NCI-H510A treated with DMSO at 0.1 percent for 48 hours (cell line): ENCODE measurements at places on chromosomes 1 and 21.
A peak's percentile ranks its signal among the peaks of the same experiment; 100 is the strongest.

DNA sequence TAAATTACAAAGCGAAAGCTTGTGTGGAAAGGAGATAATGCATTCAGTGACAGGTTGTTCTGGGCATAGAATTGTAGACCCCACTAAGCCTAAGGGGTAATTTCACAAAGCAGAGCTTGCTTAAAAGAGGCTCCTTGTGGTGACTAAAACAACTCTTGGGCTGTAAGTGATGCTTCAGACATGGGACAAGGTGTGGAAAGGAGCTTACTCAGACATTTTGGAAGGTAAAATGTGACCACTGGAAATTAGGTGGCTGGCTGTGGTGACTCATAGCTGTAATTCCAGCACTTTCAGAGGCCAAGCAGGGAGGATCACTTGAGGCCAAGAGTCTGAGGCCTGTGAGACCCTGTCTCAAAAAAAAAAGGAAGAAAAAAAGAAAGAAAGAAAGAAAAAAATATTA, 51.1 kb upstream of the LRRC8C start:
- DNase-seq: no peak

GRCh38 chr1:116064616-116065015, 46.6 kb upstream of the MAB21L3 start:
- DNase-seq: no peak

GRCh38 chr21:43842742-43843141, 22.3 kb upstream of the AGPAT3 start:
- DNase-seq: no peak

DNA sequence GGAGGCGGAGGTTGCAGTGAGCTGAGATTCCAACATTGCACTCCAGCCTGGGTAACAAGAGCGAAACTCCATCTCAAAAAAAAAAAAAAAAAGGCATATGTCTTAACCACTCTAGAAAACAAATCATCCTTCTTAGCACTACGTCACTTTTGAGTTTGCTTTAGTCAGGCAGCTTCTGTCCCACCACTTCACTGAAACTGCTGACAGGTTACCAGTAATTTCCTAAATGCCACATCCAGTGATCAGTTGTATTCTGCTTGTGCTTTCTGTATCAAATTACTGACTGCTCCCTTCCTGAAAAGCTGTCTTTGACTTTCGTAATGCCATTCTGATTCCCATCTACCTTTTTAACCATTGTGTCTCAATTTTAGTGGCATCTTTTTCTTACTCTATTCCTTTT, 21.7 kb downstream of the RCOR3 start:
- no peak for DNase-seq

- peak; percentile 43 for DNase-seq
Observed at GRCh38 chr1:206911064-206911663, 10.6 kb downstream of the FCMR start.

GRCh38 chr1:220370041-220370700, 97.9 kb upstream of the RAB3GAP2 start:
- peak; percentile 49 for DNase-seq

GRCh38 chr1:91732291-91733107, 153.5 kb downstream of the TGFBR3 start:
- DNase-seq: peak; percentile 59

GRCh38 chr1:229689904-229690303, 63.9 kb downstream of the URB2 start:
- no peak for DNase-seq

- DNase-seq: no peak
Observed at GRCh38 chr1:145983206-145983675, 13.1 kb downstream of the TXNIP start.

GRCh38 chr1:55867304-55867843, 652.2 kb upstream of the USP24 start:
- DNase-seq: no peak

GRCh38 chr1:107141491-107142126, 770 bp downstream of the NTNG1 start:
- no peak for DNase-seq

DNA sequence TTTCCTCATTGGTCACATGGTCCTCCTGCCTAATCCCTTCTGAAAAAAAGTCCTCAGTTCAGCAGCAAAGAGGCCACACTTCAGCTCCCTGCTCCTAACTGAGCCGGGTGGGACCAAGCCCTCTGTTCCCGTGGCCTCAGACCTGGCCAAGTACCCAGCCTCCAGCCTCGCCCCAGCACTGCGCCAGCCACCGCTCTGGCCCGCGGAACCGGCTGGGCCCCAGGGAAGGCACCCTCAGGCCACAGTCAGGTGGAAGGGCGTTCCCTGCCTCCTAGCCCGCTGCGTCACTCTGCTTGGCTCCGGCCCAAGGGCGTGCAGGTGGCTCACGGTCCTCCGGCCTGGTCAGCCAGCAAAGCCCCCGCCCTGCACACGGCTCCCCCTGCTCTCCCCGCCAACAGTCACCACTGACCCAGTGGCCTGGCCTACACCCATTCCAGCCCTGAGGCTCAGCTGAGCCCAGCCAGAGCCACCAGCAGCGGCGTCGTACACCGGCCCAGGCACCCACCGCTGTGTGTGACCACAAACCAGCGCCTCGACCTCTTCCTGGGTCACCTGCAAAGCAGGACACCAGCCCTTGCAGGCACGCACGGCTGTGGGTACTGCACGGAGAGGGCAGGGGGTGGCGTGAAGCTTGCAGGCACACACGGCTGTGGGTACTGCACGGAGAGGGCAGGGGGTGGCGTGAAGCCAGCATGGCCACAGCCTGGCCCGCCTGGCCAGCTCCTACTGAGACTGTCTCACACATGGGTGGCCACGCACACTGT, 19.4 kb downstream of the NADK start:
- peak; percentile 98 for DNase-seq

GRCh38 chr1:228334226-228334935, 72.3 kb downstream of the TRIM11 start:
- DNase-seq: no peak

DNA sequence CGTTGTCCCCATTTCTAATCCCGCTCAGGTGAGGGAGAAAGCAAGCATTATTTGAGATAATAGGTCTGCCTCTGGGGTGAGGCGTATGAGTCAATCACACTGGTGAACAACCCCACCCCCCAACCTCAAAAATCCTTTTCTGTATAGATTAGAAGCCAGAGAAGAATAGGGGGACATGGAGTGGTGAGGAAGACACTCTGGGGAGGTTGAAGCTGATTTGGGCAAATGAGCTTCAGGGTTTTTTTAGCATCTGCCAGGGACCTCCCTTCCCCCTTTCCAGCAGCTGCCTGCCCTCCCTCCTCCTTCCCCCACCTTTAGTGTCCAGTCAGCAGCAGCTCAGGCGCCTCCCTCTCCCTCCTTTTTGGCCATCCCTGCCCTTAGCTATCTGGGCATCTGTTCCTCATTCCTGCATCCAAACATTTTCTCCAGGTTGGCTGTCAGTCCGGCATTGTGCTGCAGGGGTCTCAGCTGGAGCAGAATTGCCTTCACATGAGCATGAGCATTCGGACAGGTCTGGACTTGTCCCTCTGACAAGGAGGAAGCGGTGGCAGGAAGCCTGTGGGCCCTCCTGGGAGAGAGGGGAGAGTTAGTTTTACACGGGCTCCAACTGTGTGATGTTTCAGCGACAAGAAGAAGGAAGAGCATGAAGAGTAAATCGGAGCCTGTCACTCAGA, 30.8 kb upstream of the PTGFRN start:
- peak; percentile 63 for DNase-seq

- no peak for DNase-seq
Observed at GRCh38 chr1:42928859-42929258, 29.8 kb downstream of the SLC2A1 start.

GRCh38 chr1:19153169-19153568, 56.9 kb downstream of the UBR4 start:
- DNase-seq: no peak

DNA sequence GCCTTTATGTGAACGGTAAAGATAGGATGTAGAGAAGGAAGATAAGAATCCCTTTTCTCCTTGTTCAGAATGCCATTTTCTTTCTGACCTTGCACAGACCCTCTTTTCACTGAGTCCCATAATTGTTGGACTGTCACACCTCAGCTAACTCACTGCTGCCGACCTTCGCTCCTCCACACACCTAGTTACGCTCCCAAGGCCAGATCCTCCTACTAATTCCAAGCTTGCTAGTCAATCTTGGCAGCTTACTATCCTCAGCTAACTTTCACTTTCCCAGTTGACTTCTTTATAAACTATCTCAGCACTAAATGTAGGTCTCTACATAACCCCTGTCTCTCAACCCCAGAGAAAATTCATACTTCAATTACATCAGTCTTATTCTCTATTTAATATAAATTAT, 471.8 kb upstream of the PRMT6 start:
- no peak for DNase-seq

GRCh38 chr21:40680311-40680710, 166.6 kb downstream of the DSCAM start:
- DNase-seq: peak; percentile 34

DNA sequence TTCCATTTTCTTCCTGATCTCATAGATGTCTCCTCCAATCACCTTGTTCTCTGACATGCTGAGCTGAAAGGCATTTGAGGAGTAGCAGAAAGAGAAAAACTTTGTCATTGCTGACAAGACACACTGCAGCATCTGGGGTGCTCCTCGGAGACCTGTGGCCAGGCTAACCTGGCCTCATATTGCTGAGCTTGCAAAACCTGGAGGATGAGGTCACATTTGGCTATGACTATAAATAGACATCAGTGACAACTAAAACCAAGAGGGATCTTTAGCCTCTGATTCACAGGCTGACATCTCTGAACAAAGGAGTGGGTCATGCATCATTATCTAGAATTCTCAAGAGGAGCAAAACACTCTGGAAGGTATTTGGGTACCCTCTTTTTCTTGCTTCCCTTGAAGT, 83.7 kb downstream of the PROX1 start:
- DNase-seq: no peak

DNA sequence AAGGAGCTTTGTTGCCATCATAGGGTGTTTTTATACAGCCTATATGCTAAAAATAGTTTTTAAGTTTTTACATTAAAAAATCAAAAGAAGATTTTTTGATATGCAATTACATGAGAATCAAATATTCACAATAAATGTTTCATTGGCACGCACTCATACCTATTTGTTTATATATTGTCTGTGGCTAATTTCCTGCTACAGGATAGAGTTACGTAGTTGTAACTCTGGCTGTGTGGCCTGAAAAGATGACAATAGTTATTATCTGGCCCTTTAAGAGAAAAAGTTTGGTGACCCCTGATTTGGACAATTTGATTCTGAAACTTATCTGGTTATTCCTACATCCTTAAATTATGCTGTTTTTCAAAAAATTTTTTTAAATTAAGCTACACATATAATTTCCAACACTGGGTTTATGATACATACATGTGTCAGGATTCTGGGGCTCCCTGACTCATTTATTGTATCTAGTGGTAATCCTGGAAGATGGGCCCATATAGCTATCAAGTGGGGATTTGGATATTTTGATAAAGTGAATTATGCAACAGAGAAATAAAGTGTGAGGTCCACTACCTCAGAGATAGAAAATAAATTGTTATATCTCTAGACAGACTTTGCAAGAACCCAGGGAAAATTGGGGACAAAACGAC, 370.2 kb upstream of the LYPLAL1 start:
- no peak for DNase-seq

GRCh38 chr1:89632657-89633247, at the start of gene LRRC8C:
Gene LRRC8C (plus strand): TSS chr1:89633120. CDS start chr1:89686474, 53,354 bp downstream.
- peak; percentile 91 for DNase-seq

DNA sequence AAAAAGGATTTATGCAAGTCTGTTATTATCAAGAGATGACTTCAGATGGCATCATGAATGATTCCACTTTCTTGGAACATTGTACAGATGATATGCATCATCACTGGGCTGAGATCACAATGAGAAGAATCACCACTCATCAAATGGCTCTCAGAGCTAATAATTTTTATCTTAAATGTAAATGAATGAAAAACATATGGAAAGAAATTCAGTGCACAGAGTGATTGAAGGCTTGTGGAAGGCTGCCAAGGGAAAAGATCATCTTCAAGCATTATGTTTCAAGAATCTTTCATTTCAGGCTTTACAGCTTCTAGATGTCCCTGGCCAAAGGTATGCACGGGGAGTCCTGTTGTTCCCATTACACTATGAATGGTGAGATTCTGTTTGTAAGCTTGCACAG, 955.7 kb downstream of the TTLL7 start:
- DNase-seq: no peak

- no peak for DNase-seq
Observed at GRCh38 chr1:53518775-53519174, 59.6 kb downstream of the DMRTB1 start.

GRCh38 chr1:109160071-109160840, 46.3 kb downstream of the ELAPOR1 start:
- DNase-seq: no peak

DNA sequence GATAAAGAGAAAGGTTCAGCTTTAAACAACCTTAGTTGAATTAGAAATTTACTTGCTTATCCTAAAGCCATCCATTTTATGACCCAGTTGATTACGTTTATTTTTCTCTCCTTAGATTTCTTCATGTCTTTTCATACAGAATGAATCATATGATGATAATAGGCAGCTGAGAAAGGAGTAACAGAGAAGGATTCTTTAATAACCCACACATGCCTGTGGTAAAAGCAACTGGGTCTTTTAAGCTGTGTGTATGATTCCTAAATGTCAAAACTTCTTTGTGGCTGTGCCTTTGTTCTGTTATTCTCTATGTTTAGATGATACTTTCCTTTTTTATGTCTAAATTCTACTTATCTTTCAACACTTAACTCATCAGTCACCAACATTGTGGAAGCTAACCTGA, 626.5 kb downstream of the NCAM2 start:
- DNase-seq: no peak

- no peak for DNase-seq
Observed at GRCh38 chr1:217369996-217370551, 260.8 kb downstream of the GPATCH2 start.

- DNase-seq: no peak
Observed at GRCh38 chr1:229108598-229109201, 162.2 kb upstream of the RAB4A start.

DNA sequence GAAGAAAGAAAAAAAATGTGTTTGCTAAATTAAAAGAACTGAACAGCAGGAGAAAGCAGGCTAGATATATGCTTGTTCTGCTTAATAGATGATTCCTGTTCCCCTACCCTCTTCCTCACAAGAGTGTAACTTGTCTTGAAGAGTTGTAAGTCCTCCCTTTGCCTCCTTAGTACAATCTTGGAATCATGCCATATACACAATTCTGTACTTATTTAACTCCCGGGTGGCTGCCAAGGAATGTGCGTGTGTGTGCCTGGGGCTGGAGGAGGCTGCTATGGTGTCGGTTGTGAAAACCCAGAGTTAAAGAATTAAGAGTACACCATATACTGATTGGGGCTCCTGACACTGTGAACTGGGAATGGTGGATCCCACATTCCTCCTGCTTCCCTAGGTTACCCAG, 194.2 kb downstream of the SIPA1L2 start:
- no peak for DNase-seq

DNA sequence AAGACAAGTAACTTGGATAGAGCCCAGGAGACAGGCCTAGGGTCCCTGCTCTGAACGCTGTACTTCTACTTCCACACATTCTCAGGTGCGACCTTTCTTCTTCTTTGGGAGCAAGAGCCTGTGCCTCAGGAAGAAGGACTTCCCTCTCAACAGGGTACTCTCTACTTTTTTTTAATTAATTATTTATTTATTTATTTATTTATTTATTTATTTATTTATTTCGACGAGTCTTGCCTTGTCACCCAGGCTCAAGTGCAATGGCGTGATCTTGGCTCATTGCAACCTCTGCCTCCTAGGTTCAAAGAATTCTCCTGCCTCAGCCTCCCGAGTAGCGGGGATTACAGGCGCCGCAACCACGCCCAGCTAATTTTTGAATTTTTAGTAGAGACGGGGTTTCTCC, 361.6 kb downstream of the FAM72C start:
- DNase-seq: no peak
